IMR-90 (cell line): ENCODE measurements at places on chromosomes 1 and 21.

DNA sequence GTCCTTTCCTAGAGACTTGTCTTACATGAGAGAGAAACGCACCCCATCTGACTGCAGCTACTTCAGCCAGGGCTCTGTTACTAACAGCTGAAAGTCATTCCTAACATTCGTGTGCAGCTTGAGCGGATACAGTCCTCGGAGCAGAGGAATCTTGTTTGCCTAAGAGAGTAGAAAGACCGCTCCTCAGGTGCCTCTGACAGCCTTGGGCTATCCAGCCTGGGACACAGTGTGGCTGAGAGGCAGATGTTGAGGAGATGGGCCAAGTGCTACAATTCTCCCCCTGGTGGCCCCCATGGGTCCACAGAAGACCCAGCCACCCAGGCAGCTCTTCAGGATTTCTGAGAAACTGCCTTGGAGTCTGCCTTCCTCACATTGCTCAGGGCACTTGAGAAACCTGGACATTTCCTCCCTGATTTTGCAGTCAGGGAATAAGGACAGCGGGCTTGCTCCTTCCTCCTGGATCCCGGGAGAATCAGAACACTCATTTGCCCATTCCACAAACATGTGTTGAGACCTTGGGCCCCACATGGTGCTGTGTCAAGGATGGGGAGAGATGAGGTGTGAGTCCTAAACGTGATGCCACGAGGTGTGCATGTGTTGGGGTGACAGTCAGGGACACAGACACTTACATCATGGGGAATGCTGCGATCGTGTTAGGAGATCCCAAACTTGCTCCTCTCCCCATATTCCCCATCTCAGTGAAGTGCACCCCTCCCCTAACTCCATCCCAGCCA, 13.1 kb downstream of the TRIM62 start:
- peaks cover 15% of the 10 kb centered on the region; the same call in 1 of the 2 replicates for H3K36me3 ChIP-seq
- peak; percentile 26 for DNase-seq
- no peaks in the 10 kb centered on the region for H3K27me3 ChIP-seq
- H3K4me3 ChIP-seq, result no peak overlapping the region

- H3K4me1 ChIP-seq, result peaks cover 19% of the 10 kb centered on the region
- peak; percentile 34 for DNase-seq
- H3K27me3 ChIP-seq, result no peaks in the 10 kb centered on the region
- H3K36me3 ChIP-seq, result 0 out of 2 replicates have a peak, but pooled peaks cover 2% of the 10 kb centered on the region
- H3K4me3 ChIP-seq, result no peak overlapping the region; the same call in 1 of the 2 replicates
- peak overlapping the region; percentile 47 for H3K27ac ChIP-seq
Observed at GRCh38 chr1:66350001-66350547, 183.9 kb upstream of the SGIP1 start.

DNA sequence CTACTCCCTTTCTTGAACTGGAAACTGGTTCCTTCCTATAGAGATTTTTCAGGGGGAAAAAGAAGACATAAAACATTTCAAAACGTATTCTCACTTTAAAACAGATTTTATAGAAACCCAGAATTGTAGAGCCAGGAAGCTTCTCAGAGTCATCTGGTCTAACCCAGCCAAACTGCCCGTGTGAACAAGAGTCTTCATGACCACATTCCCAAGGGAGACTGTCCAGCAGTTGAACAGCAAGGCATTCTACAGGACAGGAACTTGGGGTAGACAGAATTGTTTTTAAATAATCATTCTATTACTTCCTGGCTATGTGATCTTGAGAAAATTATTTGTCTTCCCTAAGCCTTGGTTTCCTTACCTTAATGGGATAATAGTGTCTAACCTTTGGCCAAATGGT, 163.5 kb upstream of the IVNS1ABP start:
- no peaks in the 10 kb centered on the region; the same call in 1 of the 2 replicates for H3K27me3 ChIP-seq
- no peak for DNase-seq
- H3K4me3 ChIP-seq, result no peak overlapping the region
- no peak overlapping the region for H3K27ac ChIP-seq
- no peaks in the 10 kb centered on the region for H3K36me3 ChIP-seq

DNA sequence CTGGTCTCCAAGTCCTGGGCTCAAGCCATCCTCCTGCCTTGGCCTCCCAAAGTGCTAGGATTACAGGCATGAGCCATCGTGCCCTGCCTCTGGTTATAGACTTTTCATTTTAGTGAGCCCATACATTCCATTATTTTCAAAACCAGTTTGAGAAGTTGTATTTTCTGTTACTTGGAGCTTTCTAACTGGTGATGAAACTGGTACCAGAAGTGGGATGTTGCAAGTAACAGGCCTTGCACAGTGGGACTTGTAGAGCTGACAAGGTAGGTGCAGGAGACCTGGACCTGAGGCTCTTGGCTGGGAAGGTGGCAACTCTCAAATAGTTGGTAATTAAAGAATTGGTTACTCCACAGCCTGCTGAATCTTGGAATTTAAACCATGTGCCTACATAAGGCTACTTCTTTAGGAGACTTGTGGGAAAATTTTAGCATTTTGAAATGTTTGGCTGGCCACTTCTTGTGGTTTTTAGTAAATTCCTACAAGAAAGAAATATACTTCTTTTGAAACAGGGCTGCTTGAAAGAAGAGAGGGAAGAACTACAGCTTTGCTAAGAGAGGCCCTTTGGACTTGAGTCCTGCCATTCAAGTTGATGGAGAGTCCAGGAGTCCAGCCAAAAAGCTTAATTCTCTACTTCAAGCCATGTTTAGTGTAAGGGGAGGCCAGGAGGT, 9.8 kb upstream of the ALPL start:
- H3K27ac ChIP-seq, result no peak overlapping the region
- peaks cover 2% of the 10 kb centered on the region; the same call in 1 of the 2 replicates for H3K4me1 ChIP-seq
- DNase-seq, result peak; percentile 13
- no peaks in the 10 kb centered on the region for H3K36me3 ChIP-seq
- no peak overlapping the region for H3K4me3 ChIP-seq

DNA sequence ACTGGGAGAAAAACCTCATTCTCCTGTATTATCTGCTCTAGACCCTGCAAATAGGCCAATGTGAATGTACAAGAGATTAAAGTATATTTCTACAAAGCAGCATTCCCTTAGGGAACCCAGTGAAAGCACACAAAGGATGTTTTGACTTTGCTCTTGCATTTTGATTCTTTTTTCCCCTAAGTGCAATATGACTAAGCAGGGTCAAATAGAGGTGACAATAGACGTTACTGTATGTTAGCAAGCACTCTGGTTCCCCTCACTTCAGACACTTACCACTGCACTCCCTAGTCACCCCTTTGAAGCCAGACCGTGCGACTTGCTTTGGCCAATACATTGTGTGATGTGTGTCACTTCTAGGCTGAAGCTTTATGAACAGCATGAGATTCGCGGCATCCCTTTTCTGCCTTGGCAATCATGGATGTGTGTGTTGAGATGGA, 209.7 kb downstream of the RHOU start:
- no peak overlapping the region for H3K27ac ChIP-seq
- peaks cover 2% of the 10 kb centered on the region; the same call in 1 of the 2 replicates for H3K4me1 ChIP-seq
- no peak overlapping the region for H3K4me3 ChIP-seq
- H3K36me3 ChIP-seq, result no peaks in the 10 kb centered on the region
- H3K27me3 ChIP-seq, result 0 out of 2 replicates have a peak, but pooled peaks cover 4% of the 10 kb centered on the region

- H3K4me1 ChIP-seq, result no peaks in the 10 kb centered on the region
- no peak overlapping the region for H3K27ac ChIP-seq
- no peak overlapping the region for H3K4me3 ChIP-seq
- H3K36me3 ChIP-seq, result no peaks in the 10 kb centered on the region
Observed at GRCh38 chr1:245258271-245258920, 103.6 kb downstream of the KIF26B start.
